Hepatocyte (in vitro differentiated cells): ENCODE measurements at places on chromosomes 16 and 17. TPM values are rescaled to one million over a fixed set of nuclear protein-coding genes. Genes with fewer than 3 reads are reported as not detected.

- DNase-seq: no peak
Measured at GRCh38 chr17:76495663-76496400, 5.4 kb downstream of the RHBDF2 start.

DNA sequence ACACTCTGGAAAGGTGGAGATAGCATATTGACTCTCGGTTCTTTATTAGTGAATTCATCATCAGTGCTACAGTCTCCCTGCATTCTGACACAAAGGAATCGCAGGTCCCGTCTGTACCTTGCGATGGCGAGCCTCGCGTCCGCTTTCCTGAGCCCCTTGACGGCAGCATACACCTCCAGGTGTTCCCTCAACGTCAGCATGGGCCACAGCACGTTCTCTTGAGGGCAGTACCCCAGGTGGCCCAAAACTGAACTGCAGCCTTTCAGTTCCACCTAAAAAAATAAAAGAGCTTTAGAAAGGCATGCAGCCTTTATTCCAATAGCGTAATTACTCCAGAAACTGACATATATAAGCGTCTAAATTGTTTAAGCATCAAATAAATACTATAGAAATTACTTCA, 24.2 kb upstream of the ABCA9 start:
- DNase-seq: peak; percentile 61

DNA sequence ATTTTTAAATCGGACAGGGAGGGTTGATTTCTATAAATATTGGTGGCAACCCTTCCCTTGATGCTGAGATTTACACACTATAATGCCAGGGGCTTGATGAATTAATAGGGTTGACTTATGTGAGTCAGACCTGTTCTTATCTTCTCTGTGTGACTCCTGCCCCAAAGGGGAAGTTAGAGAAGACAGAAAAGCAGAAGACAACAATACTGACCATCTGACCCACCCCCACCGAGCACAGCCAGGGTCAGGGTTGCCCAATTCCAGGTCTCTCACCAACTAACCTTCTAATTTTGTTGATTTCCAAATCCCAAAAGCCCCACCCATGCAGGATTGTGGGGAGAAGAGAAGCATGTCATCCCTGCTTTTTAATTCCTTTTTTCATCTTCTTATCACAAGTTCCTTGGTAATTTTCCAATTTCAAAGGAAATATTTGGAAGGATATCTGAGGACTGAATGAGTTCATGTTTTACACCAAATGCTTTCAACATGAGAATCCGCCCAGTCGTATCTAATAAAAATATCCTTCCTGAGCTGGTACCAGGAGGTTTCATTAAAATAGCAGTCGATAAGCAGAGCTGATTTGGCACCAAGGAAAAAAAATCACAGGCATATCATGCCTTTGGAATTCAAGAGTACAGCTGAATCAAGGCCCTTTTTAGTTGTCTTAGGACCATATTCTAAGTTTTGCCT, 603.4 kb upstream of the CDH11 start:
- DNase-seq: no peak

DNA sequence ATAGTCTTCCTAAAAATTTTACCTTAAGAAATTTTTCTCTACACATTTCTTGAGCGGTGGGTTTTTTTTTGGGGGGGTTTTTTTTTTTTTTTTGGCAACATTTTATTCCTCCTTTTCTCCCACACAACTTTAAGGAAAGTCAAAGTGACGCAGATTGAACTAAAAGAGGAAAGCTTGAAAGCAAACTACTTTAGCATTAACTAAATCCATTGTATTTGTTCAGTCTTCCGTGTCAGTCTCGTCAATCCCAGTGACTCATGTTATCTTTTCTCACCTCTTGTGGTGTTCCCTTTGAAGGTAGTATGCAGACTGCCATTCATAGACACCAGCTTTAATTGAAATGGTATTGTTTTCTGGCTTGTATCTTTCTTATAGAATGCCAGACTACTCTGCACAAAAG, 39.3 kb downstream of the TADA2A start:
- DNase-seq: no peak

DNA sequence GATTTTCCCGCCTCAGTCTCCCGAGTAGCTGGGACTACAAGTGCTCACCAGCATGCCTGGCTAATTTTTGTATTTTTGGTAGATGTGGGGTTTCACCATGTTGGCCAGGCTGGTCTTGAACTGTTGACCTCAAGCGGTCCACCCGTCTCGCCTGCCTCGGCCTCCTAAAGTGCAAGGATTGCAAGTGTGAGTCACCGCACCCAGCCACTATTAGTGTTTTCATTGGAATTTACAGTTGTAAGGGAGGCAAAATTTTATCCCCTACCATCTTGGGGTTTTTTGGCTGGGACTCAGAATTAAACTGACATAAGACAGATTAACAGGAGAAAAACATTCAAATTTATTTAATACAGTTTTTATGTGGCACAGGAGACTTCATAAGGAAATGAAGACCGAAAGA, 12.3 kb upstream of the MYCBPAP start:
- no peak for DNase-seq

GRCh38 chr16:58614860-58615259, 14.8 kb downstream of the CNOT1 start:
- DNase-seq: no peak

DNA sequence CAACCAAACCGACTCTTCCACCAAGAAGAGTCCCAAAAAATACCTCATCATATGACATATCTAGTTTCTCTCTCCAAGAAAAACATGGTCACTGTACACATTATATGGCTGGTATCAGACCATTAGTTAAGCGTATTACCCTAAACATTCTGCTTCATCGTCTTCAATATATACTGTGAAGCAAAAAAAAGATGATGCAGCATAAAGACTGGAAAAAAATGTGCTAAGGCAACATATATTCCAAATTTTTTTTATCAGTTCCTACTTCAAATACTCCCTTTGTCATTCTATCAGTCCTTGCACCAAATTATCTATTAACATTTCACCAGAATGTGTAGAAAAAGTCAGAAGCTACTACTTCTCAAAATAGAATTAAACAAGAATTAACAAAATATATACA, 42.9 kb downstream of the STX8 start:
- DNase-seq: no peak

DNA sequence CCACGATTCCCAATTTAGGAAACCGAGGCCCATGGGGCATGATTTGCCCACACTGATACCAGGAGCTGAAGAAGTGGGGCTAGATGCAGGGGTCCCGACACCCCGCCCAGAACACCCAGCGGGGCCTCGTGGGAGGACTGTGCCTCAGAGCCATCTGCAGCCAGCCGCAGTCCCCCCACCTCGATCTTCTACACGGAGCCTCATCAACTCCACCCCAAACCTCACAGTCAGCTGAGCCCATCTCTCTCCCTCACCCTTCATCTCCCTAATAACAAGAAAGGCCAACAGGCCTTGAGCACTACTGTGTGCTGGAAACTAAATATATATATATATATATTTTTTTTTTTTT, 4.2 kb downstream of the ITGAE start:
- no peak for DNase-seq

GRCh38 chr17:67156269-67157199, 88.5 kb downstream of the HELZ start:
- DNase-seq: no peak

DNA sequence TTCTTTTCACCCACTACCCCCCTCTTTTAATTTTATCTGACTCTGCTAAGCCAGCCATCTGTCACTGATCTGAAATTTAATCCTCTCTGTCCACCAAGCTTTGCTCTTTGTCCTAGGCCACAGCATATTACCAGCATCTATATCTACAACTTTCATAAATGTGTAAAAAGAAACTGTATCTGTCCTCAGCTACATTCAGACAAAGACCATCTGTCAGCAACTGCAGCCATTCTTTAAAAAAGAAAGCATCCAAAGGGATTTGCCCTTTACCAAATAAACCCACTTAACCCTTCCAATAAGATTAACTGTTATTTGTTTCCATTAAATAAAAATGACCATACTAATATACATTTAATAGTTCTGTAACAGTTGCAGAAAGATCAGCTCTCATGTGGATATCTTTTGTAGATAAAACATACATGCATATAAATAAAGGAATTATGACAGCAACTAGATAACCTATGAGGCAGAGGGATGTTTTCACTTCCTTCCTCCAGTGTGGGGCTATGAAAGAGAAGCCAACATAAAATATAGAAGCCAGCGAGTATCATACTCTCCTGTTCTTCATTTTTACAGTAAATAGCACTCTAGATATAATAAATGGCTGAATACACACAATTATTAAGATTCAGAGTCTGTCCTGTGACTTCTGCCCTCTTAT, 602.5 kb upstream of the SALL1 start:
- DNase-seq: no peak

GRCh38 chr17:74766413-74766812, 9.7 kb downstream of the NAT9 start:
- no peak for DNase-seq

The ABCC11 gene
- 0.27 and 0.50 TPM in 2 replicates for polyA plus RNA-seq

The CETP gene
- polyA plus RNA-seq: not detected in 2 replicates

The MEFV gene
- polyA plus RNA-seq: 0.55 TPM in 1 of 2 replicates, not detected in the other
